ENCODE measurements at places on chromosomes 12 and 14.

DNA sequence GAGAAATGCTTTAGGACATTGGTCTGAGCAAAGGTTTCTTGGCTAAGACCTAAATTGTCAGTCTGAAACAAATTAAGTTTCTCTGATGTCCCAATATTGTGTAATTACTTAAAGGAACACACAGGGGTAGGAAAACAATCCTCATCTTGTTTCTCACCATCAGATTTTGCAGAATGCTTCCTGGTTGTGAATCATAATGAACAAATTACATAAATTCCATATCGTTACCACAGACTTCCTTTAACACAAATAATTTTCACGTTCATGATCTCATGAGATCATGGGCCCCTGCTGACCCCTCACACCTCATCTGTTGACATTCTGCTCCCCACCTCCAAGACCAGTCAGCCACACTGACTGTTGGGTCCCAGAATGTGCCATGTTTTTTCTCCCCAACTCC, 194.1 kb downstream of the MON2 start:
- DNase-seq: no peak

DNA sequence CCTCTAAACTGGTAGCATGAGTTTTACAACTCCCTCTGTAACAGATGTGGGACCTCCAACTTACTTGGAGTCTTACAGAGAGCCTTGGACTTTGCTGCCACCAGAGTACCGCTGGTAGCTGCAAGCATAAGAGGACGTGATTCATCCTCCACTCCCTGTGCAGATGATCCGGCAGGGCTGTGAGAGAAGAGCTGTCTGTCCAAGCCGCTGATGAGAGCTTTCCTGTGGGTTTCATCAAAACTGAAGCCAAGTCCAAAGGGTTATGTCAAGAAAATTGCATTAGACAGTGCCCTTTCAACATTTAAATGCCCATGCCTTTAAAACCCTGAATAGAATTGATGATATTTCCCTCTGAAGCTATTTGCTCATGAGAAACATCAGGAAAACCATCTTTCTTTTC, 85.8 kb downstream of the LLPH start:
- no peak for DNase-seq

DNA sequence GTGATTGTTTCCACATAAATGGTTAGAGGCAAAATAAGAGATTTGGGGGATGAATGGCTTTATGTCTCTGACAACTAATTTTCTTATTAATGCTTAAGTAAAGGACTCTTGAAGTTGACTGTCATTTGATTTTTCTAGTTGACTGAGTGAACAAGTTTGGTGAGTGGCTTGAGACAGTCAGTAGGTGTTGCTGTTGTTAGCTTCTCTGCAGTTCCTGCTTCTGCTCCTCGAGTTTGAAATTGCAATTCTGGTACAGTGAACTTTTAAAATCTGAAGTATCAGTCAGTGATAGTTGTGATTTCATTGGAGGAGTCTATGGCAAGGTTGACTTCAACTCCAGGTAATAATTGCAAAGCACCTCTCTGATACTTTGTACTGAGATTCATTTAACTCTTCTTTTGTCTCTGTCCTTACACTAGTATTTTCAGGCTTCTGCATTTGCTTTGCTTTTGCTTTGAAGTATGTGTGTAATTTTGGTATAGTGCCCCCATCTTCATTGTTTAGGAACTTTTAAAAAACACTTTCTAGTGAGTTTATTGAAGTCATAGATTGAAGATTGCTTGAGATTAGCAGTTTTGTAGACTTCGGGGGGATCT, 415.5 kb downstream of the PCNX1 start:
- no peak for DNase-seq

GRCh38 chr14:25095736-25096437, 45.9 kb upstream of the STXBP6 start:
- no peak for DNase-seq

GRCh38 chr12:55695349-55695748, 12.4 kb downstream of the ITGA7 start:
- DNase-seq: no peak

GRCh38 chr12:34377243-34378035, 355.1 kb downstream of the ALG10 start:
- no peak for DNase-seq

Data from posterior cingulate gyrus (tissue), 11 donors.